Activated naive CD4-positive, alpha-beta T cell (primary cell): ENCODE measurements at places on chromosomes 5 and 9.
A peak's percentile ranks its signal among the peaks of the same experiment; 100 is the strongest.

DNA sequence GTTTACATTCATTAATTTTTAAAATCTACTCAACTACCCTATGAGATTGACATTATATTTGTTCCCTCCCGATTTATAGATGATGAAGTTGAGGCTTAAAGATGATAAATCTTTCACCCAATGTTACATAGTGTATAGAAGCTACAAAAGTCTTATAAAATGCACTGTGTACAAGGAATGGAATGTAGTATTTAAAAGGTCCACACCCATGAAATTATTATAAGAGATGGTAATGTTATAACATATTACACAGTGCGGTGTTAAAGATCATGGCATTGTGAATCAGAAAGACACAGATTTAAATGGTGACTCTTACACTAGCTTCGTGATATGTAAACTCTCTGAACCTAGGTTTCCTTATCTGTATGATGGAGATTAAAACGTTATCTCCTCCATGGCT, 141.6 kb upstream of the CHD1 start:
- DNase-seq: no peak

GRCh38 chr5:180332051-180332517, 21.1 kb downstream of the GFPT2 start:
- DNase-seq: no peak

GRCh38 chr5:137071526-137071925, 427.6 kb downstream of the SPOCK1 start:
- no peak for DNase-seq

GRCh38 chr9:78298046-78298765, 1.3 kb downstream of the PSAT1 start:
- no peak for DNase-seq

- DNase-seq: no peak
These were observed 34.8 kb upstream of the SHC3 start for GRCh38 chr9:89213396-89213880.

DNA sequence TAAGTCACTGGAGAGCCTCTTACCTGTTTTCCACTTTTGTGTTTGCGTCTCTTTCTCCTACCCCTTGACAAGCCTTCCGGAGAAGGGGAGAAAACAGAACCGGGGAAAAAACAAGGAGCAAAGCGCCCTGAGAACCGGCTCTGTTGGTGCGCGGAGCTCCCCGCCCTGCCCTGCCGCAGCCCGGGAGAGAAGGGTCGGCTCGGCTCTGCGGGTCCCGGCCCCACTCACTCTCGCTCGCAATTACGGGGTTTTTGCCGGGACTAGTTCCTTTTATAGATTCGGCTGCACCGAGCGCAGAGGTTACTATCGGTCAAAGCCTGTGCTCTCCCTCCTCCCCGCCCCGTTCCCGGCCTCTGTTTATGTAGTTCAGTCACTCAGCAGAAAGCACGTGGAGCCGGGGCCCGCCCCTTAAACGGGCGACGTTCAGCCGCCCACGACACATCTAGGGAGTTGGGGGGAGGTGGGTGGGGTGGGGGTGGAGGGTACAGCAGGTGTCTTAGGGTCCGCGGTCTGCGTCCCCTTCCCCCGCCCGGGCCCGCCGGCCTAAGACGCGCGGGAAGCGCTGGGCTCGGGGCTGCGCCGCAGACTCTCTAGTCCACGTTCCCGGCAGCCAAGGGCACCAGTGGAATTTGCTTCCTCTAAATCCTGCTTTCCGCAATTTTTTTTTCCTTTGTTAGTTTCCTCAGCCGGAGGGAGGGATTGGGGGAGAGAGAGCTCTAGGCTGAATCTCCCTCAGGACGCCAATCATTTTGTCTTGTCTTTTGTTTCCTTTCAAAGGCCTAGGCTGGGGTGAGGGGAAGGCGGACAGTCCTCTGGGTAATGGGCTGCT, at the start of gene ABCA1:
ABCA1 (minus strand) TSS at position 244 of the 829 bp plus-strand sequence. CDS start 24,476 bp downstream, outside the sequence.
- peak; percentile 34 for DNase-seq

DNA sequence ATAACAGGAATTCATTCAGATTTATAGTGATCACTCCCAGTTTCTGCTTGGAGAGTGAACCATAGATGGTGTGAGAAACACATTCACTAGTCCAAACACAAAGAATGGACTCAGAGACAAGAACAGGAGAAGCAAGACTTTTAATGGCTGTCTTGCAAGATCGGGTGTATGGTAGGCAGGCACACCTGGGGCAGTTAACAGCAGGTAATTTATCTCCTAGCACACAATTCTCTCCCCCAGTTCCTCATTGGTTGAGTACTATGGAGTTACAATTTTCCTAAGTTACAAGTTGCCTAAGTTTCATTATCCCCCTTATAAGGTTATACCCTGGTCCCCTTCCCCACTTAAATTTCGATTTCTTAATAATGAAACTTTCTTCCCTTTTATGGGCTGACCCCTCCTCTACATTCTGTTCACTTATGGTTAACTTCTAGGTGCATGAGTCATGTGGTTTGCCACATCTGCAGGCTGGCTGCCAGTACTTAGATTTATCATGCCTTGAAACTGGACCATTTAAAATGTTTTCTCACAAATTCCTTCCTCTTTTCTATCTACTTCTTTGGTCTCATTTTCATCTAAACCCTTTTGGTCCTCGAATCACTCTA, 623.3 kb downstream of the HINT1 start:
- DNase-seq: no peak

DNA sequence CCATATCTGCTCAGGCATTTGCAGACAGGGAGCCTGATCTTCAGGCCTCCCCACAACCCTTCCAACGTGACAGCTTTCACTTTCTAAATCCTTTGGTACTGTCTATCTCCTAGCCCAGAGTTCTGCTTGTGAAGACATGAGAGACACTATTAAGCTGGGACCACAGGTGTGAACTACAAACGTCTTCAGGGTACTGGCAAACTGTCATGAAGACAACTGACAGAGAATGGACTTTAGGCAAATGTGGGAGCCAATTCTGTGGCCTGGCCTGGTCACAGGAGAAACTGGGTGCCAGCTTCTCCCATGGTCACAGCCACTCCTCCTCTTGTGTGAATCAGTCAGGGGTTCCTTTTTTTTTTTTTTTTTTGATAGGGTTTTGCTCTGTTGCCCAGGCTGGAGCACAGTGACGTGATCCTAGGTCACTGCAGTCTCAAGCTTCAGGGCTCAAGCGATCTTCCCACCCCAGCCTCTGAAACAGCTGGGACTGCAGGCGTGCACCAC, 10.4 kb downstream of the TRIM14 start:
- no peak for DNase-seq

DNA sequence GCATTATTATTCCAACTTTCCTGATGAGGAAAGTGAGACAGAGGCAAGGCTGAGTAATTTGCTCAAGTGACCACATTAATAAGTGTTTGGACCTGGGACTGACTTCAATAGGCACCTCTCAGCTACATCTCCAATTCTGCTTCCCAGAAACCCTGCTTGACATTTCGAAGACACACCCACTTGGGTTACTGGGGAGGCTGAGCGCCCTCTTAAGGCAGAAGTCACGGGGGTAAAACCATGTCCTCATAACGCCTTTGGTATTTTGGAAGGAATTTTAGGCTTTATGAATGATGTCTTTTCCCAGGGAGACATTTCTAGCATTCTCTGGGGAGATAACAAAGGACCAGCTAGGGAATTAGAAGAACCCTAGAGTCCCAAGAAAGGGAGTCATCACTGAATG, 53.3 kb downstream of the TRPC7 start:
- no peak for DNase-seq

- DNase-seq: no peak
These were observed 15.6 kb downstream of the IRF1 start for GRCh38 chr5:132474881-132475496.

DNA sequence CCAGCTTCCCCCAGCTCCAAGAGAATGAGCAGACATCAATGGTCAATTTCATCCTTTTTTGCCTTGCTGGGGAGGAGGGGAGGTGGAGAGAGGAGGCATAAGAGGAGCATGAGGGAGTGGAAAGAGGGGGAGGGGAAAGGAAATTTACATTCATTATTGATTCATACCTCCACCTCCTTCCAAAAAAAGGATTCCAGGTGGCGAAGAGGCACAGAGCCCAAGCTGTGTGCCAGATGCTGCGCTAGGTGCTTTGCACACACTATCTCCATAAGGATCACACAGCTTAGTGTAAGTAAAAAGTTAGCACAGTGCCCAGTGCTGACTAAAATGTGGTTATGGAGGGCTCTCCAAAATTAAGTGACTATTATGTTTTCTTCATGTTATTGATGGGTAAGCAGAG, 11.0 kb downstream of the ASTN2 start:
- DNase-seq: no peak
